ENCODE measurements at places on chromosomes 1 and 21. TPM values are rescaled to one million over a fixed set of nuclear protein-coding genes. Genes with fewer than 3 reads are reported as not detected.

B4GALT2 gene
- total RNA-seq: 38.1 TPM

SLC35F3 gene
- 0.60 TPM for total RNA-seq

DENND2C gene
- total RNA-seq: 33.6 TPM

KRTAP11-1 gene
- total RNA-seq: 3.2 TPM

SPATA17 gene
- 0.10 TPM for total RNA-seq

GSTM2 gene
- total RNA-seq: 187 TPM

TFF3 gene
- not detected for total RNA-seq

GRCh38 chr1:71417421-71417820, 336.6 kb upstream of the ZRANB2 start:
- no peak for DNase-seq

DNA sequence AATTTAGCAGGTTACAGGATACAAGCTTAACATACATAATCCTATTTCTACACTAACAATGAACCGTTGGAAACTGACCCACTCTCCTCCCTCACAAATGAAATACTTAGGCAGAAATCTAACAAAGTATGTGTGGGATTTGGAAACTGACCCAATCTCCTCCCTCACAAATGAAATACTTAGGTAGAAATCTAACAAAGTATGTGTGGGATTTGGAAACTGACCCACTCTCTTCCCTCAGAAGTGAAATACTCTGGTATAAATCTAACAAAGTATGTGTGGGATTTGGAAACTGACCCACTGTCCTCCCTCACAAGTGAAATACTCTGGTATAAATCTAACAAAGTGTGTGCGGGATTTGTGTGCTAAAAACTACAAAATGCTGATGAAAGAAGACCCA, 60.3 kb downstream of the TRAF5 start:
- DNase-seq: no peak

DNA sequence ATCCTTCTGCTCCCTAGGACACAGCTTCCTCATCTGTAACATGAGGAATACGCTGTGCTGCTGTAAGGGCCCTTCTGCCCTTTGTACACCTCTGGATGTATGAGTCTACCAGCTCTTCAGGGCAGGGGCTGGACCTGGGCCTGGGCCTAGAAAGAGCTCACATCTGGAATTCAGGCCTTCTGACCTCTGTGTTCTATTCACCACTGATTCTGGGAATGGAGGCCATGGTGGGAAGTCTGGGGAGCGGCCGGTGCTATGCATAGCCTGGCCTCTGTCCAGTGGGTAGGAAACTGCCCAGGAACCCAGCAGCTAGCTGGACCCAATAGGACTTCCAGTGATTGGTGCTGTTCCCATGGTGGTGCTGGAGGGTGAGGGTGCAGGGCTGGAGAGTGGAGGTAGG, 11.0 kb upstream of the GPR61 start:
- DNase-seq: no peak

DNA sequence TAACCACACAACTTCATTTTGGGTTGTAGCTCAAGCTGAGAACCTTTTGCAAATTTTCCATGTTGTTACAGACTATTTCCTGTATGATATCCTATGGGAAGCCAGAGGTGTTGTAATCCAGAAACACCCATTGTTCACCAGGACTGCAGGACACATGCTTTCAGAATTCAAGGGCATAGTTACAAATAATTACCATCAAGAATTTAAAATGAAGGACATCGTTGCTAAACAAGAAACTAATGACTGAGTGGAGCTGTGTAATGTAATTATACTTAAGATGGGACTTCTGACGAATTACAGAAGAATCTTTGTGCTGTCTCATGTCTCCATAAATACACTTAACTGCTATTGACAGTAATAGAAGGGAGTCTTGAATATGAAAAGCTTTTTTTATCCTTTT, 47.6 kb upstream of the HOOK1 start:
- DNase-seq: no peak

DNA sequence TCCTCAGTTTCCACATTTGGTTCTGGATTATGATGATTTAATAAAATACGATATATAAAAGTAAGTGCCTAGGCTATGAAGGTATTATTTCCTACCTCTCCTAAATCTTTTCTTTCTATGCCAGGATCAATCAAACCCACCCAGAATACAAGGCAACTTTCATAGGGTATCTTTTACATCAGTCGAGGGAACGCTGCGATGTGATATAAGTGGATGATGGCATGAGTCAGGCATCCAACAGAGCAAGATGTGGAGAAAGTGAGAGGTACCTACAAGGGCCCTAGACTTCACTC, 781 bp downstream of the TTLL7 start:
- no peak for DNase-seq

- DNase-seq: no peak
Observed at GRCh38 chr1:66617362-66618184, 83.6 kb downstream of the SGIP1 start.

DNA sequence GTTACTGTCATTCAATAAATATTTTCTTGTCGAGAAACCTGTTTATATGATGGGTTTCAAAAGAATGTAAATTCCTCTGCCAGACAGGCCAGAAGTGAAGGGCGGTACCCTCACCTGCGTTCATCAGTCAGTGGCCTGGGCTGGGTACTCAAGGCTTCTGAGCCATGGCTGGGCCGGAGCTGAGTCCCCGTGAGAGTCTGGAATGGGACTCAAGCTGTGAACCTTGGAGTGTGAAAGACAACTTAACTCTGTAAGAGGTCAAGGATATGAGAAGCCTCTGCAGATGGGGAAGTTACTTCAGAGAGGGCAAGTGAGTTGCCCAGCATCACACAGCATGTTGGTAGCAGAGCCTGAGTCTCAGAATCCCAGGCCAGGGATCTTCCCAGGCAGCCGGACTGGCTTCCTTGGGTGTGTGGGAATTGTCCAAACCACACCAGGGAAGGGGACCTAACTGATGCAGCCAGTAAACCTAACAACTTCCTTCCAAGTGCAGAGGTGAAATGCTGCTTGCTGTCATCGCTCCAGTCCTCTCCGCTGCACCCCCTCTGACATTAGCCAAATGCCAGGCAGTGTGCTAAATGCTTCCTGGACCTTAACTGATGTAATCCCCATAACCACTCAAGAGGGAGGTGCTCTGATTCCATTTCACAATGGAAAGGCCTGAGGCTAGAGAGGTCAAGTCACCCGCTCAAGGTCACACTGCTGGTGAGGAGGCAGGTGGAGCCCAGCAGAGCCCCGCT, 4.8 kb downstream of the DISP3 start:
- no peak for DNase-seq

- DNase-seq: no peak
Observed at GRCh38 chr1:63329621-63330330, 7.4 kb downstream of the FOXD3 start.

GRCh38 chr1:114695430-114696058, at the start of gene AMPD1:
AMPD1 (minus strand) TSS chr1:114695546; CDS start chr1:114695471, 75 bp downstream.
- no peak for DNase-seq

DNA sequence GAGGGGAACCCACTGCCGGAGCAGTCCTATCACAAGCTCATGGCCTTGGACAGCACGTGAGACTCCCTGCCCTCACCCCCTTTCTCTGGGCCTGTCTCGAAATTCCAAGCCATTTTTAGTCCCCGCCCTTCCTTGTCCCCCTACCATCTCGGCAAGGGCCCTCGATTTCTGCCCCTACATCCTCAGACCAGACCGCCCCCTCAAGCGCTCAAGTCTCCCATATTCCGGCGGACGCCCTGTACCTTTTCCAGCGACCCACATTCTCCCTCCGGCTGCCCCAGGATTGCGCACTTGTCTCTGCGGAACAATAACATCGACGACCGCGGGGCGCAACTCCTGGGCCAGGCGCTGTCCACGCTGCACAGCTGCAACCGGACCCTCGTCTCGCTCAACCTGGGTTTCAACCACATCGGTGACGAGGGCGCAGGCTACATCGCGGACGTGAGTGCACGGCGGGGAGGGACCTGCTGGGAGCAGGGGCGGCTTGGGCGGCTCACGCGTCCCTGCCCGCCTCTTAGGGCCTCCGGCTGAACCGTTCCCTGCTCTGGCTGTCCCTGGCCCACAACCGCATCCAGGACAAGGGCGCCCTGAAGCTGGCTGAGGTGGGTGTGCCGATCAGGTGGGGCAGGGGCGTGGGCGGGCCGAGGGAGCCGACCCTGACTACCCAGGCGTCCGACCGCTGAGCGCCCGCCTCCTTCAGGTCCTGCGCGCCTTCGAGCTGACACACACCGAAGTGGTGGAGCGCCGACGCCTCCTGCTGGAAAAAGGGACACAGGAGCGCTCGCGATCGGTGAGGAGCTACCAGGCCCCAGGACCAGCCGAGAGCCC, 7.0 kb downstream of the LRRC71 start:
- no peak for DNase-seq

DNA sequence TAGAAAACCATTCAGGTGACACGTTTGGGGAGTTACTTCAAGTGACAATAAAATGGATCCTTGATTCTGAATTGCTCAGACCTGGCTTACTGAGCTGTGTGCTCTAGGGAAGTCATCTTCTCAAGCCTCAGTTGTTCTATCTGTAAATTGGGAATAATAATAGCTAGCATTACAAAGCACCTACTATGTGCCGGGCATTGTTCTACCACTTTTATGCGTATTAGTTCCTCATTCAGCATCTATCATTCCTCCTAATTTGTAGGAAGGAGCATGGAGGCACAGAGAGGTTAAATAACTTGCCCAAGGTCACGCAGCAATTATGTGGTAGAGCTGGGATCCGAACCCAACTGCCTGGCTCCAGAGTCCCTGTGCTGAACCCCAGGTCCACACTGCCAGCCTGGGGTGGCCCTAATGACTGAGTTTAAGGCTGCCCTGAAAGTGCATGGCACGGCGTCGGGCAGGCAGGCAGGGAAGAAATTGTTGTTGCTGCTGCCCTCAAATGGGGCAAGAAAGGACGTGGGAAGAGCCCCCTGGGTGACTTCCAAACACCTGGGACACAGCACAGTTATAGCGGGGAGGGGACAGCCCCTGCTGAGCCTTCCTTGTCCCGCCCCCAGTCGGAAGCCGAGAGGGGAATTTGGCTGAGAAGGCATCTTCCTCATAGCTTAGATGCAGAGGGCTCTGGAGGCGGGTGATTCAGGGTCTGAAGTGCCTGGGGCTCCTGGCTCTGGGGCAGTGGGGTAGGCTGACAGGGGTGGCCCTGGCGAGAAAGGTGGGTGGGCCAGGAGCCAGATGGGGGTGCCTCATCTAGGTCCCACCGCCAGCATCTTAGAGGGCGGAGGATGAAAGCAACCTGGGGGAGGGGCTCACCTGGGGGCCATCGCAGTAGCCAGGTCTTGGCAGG, 86.5 kb upstream of the IFFO2 start:
- no peak for DNase-seq

DNA sequence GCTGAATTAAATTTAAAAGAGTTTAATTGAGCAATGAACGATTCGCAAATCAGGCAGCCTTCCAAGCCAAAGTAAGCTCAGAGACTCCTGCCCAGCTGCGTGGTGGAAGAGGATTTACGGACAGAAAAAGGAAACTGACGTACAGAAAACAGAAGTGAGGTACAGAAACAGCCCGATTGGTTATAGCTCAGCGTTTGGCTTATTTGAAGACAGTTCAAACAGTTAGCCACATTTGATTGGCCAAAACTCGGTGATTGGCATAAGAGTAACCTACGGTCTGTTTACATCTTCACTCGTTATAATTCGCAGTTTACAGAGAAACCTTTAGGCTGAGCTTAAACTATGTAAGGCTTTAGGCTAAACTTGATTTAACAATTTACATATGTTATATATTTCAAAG, 46.9 kb downstream of the CR1L start:
- no peak for DNase-seq

- no peak for DNase-seq
Observed at GRCh38 chr1:203818399-203818798, 23.0 kb downstream of the ZBED6 start.

DNA sequence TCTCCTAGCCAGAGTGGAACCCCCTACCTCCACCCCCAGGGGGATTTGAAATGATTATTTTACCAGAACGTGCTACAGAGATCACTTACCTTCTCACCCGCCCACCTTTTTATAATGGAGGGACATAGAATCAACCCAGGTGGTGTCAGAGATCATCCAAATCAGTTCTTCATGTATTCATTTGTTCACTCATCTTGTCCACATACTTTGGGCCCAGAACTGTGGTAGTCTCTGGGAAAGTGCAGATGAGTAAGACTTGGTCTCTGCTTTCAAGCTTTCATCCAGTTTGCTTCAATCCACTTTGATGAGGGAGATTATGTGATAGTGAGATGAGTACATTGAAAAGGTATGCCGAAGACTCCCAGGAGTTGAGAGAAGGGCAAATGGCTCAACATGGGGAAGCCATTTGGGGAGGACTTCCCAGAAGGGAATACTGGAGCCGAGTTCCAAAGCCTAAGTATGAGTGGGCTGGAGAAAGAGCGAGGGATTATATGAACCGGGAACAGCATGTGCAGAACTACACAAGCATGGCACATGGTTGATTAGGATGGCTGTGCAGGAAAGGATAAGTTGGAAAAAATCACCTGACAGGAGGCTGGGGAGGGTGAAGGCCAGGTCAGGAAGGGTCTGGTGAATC, 1.9 kb downstream of the FGGY start:
- no peak for DNase-seq

DNA sequence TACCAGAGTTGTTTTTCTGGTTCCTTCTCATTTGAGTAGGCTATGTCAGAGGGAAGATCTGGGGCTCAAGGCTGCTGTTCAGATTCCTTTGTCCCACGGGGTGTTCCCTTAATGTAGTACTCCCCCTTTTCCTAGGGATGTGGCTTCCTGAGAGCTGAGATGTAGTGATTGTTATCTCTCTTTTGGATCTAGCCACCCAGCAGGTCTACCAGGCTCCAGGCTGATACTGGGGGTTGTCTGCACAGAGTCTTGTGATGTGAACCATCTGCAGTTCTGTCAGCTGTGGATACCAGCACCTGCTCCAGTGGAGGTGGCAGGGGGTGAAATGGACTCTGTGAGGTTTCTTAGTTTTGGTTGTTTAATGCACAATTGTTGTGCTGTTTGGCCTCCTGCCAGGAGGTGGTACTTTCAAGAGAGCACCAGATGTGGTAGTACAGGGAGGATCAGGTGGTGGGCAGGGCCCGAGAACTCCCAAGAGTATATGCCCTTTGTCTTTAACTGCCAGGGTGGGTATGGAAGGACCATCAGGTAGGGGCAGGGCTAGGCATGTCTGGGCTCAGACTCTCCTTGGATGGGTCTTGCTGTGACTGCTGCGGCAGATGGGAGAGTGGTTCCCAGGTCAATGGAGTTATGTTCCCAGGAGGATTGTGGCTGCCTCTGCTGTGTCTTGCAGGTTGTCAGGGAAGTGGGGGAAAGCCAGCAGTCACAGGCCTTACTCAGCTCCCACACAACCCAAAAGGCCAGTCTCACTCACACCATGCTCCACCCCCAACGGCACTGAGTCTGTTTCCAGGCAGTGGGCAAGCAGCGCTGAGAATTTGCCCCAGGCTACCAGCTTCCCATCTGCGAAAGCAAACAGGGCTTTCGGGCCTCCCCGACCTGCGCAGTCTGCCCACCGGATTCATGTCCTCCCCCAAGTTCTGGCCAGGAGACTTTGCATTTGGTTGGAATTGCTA, 64.2 kb downstream of the SERINC2 start:
- DNase-seq: no peak

GRCh38 chr1:170765279-170765678, 101.3 kb downstream of the PRRX1 start:
- no peak for DNase-seq

GRCh38 chr1:18778437-18778836, 81.0 kb downstream of the TAS1R2 start:
- DNase-seq: no peak

- DNase-seq: no peak
Observed at GRCh38 chr21:31623664-31624063, 35.8 kb upstream of the SOD1 start.

GRCh38 chr1:103333141-103333540, 192.4 kb upstream of the RNPC3 start:
- no peak for DNase-seq

Data from suprapubic skin (tissue), 4 donors.